ENCODE measurements at places on chromosomes 4 and X. TPM values are rescaled to one million over a fixed set of nuclear protein-coding genes. Genes with fewer than 3 reads are reported as not detected.

ZCCHC18 gene
- 0.12 TPM for total RNA-seq

TMPRSS11F gene
- total RNA-seq = 0.12 TPM

TLL1 gene
- total RNA-seq = 0.25 TPM

GPAT3 gene
- total RNA-seq = 5.8 TPM

FRG1 gene
- total RNA-seq = 17.1 TPM

DNA sequence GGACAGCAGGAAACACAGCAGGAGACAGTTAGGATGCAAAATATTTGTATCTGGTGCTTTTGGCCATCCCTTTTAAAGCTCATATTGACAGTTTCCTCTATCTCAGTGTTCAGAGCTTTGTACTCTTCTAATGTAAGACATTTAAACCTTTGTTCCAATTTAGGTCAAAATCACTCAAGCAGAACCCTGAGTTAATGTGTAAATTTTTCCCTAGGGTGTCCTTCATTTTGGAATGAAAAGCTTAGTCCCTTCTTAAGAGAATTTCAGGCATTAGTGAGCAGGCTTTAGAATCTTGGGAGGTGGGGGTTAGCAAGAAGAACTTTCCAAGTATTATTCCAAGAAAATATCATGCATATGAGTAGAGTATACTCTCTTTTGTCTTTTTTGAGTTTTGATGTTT is 188.7 kb downstream of the GBA3 start:
- H3K36me3 ChIP-seq = no peaks in the 10 kb centered on the region
- H3K27me3 ChIP-seq = no peaks in the 10 kb centered on the region
- H3K4me1 ChIP-seq = no peaks in the 10 kb centered on the region
- no peak overlapping the region for H3K4me3 ChIP-seq
- no peak overlapping the region for H3K27ac ChIP-seq

DNA sequence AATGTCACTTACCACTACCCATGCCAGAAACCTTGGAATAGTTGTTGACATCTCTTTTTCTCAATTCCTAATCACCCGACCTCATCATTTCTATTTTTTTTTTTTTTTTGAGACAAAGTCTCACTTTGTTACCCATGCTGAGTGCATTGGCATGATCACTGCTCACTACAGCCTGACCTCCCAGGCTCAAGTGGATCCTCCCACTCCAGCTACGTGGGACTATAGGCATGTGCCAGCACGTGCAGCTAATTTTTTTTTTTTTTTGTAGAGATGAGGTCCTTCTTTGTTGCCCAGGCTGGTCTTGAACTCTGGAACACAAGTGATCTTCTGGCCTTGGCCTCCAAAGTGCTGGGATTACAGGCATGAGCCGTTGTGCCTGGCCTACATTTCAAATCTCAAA is 12.0 kb downstream of the KDM6A start:
- no peak for DNase-seq
- H3K4me3 ChIP-seq = no peak overlapping the region
- H3K36me3 ChIP-seq = no peaks in the 10 kb centered on the region
- no peak overlapping the region for H3K27ac ChIP-seq
- H3K27me3 ChIP-seq = no peaks in the 10 kb centered on the region

DNA sequence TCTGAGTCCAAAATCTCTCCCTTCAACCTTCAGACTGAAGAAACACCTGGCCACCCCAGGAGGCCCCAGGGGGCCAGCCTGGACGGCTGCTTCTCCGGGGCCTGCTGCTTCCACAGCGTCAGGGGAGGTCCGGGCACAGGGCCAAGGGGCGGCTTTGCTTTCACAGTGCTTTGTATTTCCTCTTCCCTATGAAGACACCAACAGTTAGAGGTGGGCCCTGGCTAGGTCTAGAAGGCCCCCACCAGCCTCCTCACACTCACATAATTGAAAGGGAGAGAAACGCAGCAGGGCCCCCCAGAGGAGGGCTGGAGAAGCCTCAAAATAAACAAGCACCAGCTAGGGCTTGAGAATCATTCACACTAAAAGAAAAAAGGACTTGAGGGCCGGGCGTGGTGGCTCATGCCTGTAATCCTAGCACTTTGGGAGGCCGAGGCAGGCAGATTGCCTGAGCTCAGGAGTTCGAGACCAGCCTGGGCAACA is 17.8 kb downstream of the SCD5 start:
- no peaks in the 10 kb centered on the region for H3K36me3 ChIP-seq
- H3K4me3 ChIP-seq = no peak overlapping the region
- H3K27ac ChIP-seq = no peak overlapping the region
- DNase-seq = peak; percentile 67
- no peaks in the 10 kb centered on the region for H3K4me1 ChIP-seq
- H3K27me3 ChIP-seq = no peaks in the 10 kb centered on the region

DNA sequence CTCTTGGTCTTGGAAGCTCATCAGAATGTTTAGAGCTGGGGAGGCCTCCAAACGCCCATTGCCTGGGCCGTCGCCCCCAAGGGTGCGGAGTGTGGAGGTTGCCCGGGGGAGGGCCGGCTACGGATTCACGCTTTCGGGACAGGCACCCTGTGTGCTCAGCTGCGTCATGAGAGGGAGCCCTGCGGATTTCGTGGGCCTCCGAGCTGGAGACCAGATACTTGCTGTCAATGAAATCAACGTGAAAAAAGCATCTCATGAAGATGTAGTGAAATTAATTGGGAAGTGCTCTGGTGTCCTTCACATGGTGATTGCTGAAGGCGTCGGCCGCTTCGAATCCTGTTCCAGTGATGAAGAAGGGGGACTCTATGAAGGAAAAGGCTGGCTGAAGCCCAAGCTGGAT is 23.3 kb downstream of the RGS12 start:
- no peaks in the 10 kb centered on the region for H3K27me3 ChIP-seq
- H3K4me3 ChIP-seq = no peak overlapping the region
- peak; percentile 31 for DNase-seq
- no peaks in the 10 kb centered on the region for H3K4me1 ChIP-seq
- no peak overlapping the region for H3K27ac ChIP-seq

GRCh38 chrX:31435592-31435991 is 363.8 kb upstream of the FTHL17 start:
- H3K36me3 ChIP-seq = no peaks in the 10 kb centered on the region
- H3K27ac ChIP-seq = no peak overlapping the region
- H3K4me1 ChIP-seq = no peaks in the 10 kb centered on the region
- no peaks in the 10 kb centered on the region for H3K27me3 ChIP-seq
- no peak overlapping the region for H3K4me3 ChIP-seq

GRCh38 chrX:74179071-74179470 is 124.9 kb upstream of the ZCCHC13 start:
- H3K4me3 ChIP-seq = no peak overlapping the region
- H3K27me3 ChIP-seq = no peaks in the 10 kb centered on the region
- no peaks in the 10 kb centered on the region for H3K4me1 ChIP-seq
- H3K27ac ChIP-seq = no peak overlapping the region

DNA sequence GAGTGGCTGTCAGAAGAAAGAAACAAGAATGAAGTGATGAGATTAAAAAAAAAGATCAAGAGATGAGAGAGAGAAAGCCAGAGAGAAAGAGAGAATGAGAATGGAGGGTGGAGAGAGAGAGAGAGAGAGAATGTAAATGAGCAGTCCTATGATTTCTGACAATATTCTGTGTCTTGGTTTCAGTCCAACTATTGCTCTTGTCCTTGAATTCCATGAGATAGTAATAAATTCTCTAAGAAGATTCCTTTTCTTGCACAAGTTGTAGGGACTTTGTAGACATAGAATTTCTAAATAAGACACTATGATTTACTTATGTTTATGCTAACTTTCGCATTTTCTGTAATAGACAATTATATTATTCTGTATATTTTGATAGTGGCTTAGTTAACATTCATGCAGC is 149.6 kb upstream of the CTSO start:
- no peaks in the 10 kb centered on the region for H3K27me3 ChIP-seq
- H3K27ac ChIP-seq = no peak overlapping the region
- H3K36me3 ChIP-seq = no peaks in the 10 kb centered on the region
- no peak for DNase-seq
- no peak overlapping the region for H3K4me3 ChIP-seq

GRCh38 chrX:22338740-22339139 is 66.0 kb downstream of the CBLL2 start:
- no peak overlapping the region for H3K4me3 ChIP-seq
- H3K4me1 ChIP-seq = no peaks in the 10 kb centered on the region
- no peak overlapping the region for H3K27ac ChIP-seq
- no peaks in the 10 kb centered on the region for H3K36me3 ChIP-seq
- H3K27me3 ChIP-seq = peaks cover 6% of the 10 kb centered on the region
- DNase-seq = no peak

- H3K4me3 ChIP-seq = no peak overlapping the region
- no peaks in the 10 kb centered on the region for H3K4me1 ChIP-seq
- no peak for DNase-seq
- no peaks in the 10 kb centered on the region for H3K36me3 ChIP-seq
Observed at GRCh38 chrX:68059469-68059868, 373.8 kb downstream of the OPHN1 start.

- no peak for DNase-seq
- H3K4me3 ChIP-seq = peak within 1 kb of the TSS; percentile 3
- no peaks in the 10 kb centered on the region for H3K36me3 ChIP-seq
- H3K4me1 ChIP-seq = no peaks in the 10 kb centered on the region
Observed at GRCh38 chr4:107035819-107036583, at the start of gene DKK2. TSS of gene DKK2 (minus strand) at chr4:107036313. CDS start at chr4:107035591, 722 bp downstream.

DNA sequence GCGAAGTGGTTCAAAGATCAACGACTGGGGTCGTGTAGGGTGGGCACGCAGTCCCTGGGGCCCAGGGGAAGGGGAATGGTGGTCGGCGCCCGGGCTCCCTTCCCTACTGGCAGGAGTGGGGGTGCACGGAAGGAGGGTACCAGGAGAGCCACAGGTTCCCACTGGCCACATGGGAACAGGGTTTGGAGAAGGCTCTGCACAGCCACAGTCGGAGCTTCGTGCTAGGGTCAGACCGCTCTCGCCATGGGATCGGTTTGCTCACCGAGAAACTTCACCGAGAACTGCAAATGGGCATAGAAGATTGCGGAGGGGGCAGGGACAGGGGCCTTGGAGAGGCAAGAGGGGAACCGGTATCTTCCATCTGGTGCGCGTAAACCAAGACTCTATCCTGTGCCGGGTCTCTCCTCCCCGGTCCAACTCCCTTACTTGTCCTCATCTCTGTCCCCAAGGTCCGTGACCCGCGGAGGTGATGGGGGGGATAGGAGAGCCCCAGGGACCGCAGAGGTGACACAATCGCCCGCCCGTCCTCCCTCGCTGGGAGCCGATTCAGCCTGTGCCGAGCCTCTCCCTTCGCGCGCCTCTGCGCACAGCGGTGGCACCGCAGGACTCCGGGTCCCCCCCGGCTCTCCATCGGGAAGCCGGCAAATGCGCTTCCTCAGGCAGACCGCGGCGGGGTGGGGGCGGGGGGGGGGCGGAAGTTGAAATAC is 1.0 kb downstream of the SCD5 start:
- peaks cover 18% of the 10 kb centered on the region for H3K4me1 ChIP-seq
- H3K27ac ChIP-seq = no peak overlapping the region
- no peak for DNase-seq
- H3K27me3 ChIP-seq = no peaks in the 10 kb centered on the region

DNA sequence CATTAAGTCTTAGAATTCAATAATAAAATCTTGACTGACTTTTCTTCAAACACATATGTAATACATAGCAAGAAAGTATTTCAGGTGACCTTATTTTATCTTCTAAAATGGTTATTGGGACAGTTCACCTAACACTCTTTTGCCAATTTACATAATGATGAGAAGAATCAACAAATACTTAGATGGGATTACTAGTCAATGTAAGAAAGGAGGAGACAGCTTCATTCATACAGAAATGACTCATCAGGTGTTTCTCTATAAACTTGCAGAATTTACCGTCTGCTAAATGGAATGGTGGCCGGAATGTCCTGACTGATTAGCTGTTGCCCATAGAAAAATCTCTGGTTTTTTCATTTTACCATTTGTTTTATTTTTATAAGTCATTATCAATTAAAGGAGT is 115.0 kb upstream of the ETNPPL start:
- H3K4me1 ChIP-seq = no peaks in the 10 kb centered on the region
- H3K4me3 ChIP-seq = no peak overlapping the region
- H3K27me3 ChIP-seq = no peaks in the 10 kb centered on the region
- H3K36me3 ChIP-seq = no peaks in the 10 kb centered on the region
- no peak for DNase-seq

GRCh38 chr4:155809835-155810234 is 51.0 kb downstream of the GUCY1B1 start:
- no peak overlapping the region for H3K4me3 ChIP-seq
- H3K4me1 ChIP-seq = peaks cover 4% of the 10 kb centered on the region
- H3K27me3 ChIP-seq = no peaks in the 10 kb centered on the region
- no peaks in the 10 kb centered on the region for H3K36me3 ChIP-seq
- H3K27ac ChIP-seq = peak overlapping the region; percentile 37
- no peak for DNase-seq

DNA sequence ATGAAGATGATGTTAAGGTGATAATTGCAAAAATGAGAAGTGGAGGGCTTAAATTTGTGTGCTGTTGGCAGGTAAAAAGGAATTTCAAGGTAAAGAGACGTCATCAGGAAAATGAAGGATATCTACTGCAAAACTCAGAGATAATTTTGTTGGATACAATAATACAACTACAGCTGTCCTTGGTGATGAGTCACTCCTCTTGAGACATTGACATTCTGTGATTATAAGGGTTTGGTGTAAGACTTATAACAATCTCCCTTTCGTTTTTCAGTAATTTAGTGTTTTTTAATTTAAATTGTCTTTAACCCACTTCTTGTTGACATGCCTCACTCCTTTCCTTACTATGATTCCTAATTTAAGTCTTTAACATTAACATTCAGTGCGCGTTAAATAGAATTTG is 1074.1 kb upstream of the SLIT2 start:
- no peak overlapping the region for H3K27ac ChIP-seq
- H3K27me3 ChIP-seq = no peaks in the 10 kb centered on the region
- H3K36me3 ChIP-seq = no peaks in the 10 kb centered on the region
- no peaks in the 10 kb centered on the region for H3K4me1 ChIP-seq
- no peak overlapping the region for H3K4me3 ChIP-seq

Measured in right lobe of liver (tissue), 6 donors.